ENCODE measurements at places on chromosomes 7 and 10.

GRCh38 chr7:121187676-121188075 lies 141.1 kb upstream of the WNT16 start:
- no peaks in the 10 kb centered on the region for H3K4me1 ChIP-seq
- H3K27ac ChIP-seq: no peak overlapping the region
- no peaks in the 10 kb centered on the region for H3K27me3 ChIP-seq
- DNase-seq: peak; percentile 29
- no peak overlapping the region for H3K4me3 ChIP-seq

DNA sequence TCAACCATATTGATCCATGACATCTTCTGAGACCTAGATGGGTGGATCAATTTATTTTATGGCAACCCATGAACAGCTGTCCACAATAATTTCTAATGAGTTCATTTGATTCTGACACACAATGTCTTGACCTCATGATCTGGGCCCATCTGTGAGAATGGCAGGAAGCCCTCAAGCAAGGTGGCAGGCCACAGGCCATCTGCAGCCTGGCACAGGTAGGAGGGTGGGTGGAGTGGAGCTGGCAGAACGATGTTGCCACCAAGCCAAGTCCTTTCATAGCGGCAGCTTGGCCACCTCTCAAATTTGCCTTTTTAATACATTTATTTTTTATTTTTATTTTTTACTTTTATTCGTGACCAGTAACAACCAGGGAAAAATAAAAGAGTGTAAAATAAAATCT lies 1181.6 kb upstream of the SORCS1 start:
- no peak overlapping the region for H3K4me3 ChIP-seq
- no peaks in the 10 kb centered on the region for H3K36me3 ChIP-seq
- no peaks in the 10 kb centered on the region for H3K27me3 ChIP-seq
- DNase-seq: no peak
- H3K27ac ChIP-seq: no peak overlapping the region
- H3K4me1 ChIP-seq: no peaks in the 10 kb centered on the region

GRCh38 chr7:158971214-158971613 lies 114.9 kb downstream of the DYNC2I1 start:
- H3K36me3 ChIP-seq: no peaks in the 10 kb centered on the region
- no peak overlapping the region for H3K27ac ChIP-seq
- no peaks in the 10 kb centered on the region for H3K27me3 ChIP-seq
- DNase-seq: no peak

DNA sequence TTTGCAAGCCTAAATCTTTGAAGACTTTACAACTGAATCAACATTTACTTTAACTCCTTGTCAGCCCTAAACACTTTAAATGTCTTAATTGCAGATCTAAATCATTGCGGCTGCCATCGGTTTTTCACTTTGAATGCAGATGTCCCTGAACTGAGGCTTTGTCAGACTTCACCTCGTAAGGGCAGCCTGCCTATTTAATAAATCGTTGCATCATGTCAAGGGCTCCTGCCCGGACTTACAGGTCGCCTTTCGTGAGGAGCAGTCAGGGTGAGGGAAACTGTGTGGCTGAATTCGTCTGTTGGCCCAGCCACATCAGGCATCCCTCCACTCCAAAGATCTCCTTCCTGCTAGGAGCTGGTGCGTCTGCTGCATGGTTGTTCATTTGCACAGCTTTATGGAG lies 368.2 kb upstream of the NPVF start:
- H3K27me3 ChIP-seq: no peaks in the 10 kb centered on the region
- no peak overlapping the region for H3K27ac ChIP-seq
- H3K4me3 ChIP-seq: no peak overlapping the region
- no peaks in the 10 kb centered on the region for H3K4me1 ChIP-seq
- H3K36me3 ChIP-seq: no peaks in the 10 kb centered on the region

- H3K27ac ChIP-seq: no peak overlapping the region
- H3K4me1 ChIP-seq: peaks cover 20% of the 10 kb centered on the region
- H3K27me3 ChIP-seq: peaks cover 100% of the 10 kb centered on the region
- no peaks in the 10 kb centered on the region for H3K36me3 ChIP-seq
- no peak overlapping the region for H3K4me3 ChIP-seq
Measured at GRCh38 chr10:100748231-100749058, 3.1 kb downstream of the PAX2 start.

DNA sequence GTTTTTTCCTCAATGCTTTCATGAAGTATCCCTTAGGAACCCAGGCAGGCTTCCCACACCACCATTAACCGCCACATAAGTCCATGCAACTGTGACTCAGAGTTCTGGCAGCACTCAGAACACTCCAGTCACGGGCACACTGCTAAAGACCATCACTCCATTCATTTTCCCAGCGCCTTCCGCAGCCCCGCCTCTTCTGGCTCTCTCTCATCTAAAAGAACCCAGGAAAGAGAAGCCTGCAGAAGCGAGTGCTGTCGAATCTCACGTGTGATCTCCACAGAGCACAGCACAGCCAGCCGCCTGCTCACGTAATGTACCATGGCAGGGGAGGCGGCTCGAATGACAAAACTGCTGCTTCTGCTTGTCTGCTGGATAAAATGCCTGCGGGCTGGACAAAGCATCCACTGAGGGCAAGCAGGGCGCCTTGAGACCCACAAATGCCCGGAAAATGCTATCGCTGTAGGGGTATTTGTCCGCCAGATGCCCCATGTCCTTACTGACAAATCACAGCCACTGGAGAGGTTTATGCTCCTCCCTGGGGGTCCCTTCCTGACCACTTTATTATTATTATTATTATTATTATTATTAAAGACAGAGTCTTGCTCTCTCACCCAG lies 1.8 kb downstream of the PSMG3 start:
- H3K36me3 ChIP-seq: no peaks in the 10 kb centered on the region
- no peak overlapping the region for H3K27ac ChIP-seq
- no peaks in the 10 kb centered on the region for H3K27me3 ChIP-seq
- no peaks in the 10 kb centered on the region for H3K4me1 ChIP-seq
- H3K4me3 ChIP-seq: no peak overlapping the region
- DNase-seq: no peak

DNA sequence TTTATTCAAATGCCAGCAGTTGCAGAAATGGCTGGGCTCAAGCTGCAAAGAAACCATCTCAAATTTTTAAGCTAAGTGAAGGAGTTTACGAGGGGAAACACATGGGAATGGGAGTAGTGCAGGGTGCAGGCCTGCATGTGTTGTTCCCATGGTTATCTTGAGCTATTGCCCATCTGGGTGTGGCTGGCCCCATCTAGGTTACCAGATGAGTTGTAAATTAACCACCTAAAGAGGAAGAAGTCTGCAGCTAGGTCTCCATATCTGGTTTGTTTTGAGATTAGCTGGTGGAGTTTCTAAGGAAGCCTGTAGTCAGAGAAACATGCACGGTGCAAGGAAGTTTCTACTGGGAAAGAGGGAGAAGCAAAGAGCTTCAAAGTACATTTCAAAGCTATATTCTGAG lies 23.3 kb upstream of the STEAP2 start:
- no peaks in the 10 kb centered on the region for H3K27me3 ChIP-seq
- no peaks in the 10 kb centered on the region for H3K36me3 ChIP-seq
- H3K4me1 ChIP-seq: no peaks in the 10 kb centered on the region
- no peak for DNase-seq
- no peak overlapping the region for H3K27ac ChIP-seq
- no peak overlapping the region for H3K4me3 ChIP-seq
